LoVo (cell line): ENCODE measurements at places on chromosomes 11 and 22.

GRCh38 chr11:8772571-8773519, 90.3 kb downstream of the RPL27A start:
- no peak for DNase-seq

- DNase-seq, result no peak
These were observed 13.0 kb upstream of the TUB start for GRCh38 chr11:8067929-8068575.

- DNase-seq, result peak; percentile 93
These were observed at the start of gene GSTP1 for GRCh38 chr11:67583247-67584204. Gene GSTP1, plus strand, starts transcription at chr11:67583812. Its CDS starts 32 bp downstream, at chr11:67583844.

- no peak for DNase-seq
These were observed 30.4 kb downstream of the OR10A6 start for GRCh38 chr11:7900686-7901085.

- no peak for DNase-seq
These were observed 522 bp downstream of the TOB2 start for GRCh38 chr22:41446057-41446501.

- DNase-seq, result peak; percentile 59
These were observed 12.1 kb downstream of the HPS4 start for GRCh38 chr22:26471522-26471921.

- no peak for DNase-seq
These were observed 18.7 kb upstream of the PANX2 start for GRCh38 chr22:50151571-50152537.

- no peak for DNase-seq
These were observed 334.6 kb upstream of the B3GAT1 start for GRCh38 chr11:134746609-134747008.
